ENCODE measurements at places on chromosomes 2 and 18.

DNA sequence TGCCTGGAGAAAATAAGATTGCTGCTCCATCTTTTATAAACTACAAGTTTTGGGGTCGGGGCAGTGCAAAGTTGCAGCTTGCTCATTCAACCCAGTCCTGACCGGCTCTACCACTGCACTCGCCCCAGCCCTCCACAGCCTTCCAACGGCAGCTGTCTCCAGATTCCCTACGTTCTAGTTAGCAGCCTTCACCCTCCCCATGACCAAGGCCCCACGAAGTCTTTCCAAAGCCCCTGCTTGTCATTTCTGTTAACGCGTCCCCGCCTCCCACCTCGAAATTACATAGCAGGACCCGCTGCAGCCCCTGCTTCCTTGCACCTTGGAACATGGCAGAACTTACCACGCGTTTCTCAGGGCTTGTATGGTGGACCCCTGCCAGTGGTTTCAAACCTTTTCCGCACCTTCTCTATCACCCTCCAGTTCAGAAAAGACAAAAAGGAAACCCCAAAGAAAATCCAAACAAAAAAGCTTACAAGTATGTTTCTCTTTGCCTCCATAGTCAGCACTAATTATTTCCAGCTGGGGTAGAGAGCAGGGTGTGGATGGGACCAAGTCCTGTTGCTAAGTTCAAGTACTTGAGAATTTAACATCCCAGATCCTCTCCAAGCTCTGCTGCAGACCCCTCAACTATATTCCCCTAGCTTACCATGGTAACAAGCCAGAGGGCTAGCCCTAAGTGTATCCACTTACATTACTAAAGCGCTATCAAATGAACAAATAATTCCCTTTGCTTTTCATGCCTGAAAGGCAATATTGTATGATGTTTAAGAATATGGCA is 161.5 kb downstream of the TGIF1 start:
- H3K4me1 ChIP-seq = peaks cover 4% of the 10 kb centered on the region
- no peak for DNase-seq
- no peak overlapping the region for H3K4me3 ChIP-seq
- H3K27ac ChIP-seq = no peak overlapping the region

DNA sequence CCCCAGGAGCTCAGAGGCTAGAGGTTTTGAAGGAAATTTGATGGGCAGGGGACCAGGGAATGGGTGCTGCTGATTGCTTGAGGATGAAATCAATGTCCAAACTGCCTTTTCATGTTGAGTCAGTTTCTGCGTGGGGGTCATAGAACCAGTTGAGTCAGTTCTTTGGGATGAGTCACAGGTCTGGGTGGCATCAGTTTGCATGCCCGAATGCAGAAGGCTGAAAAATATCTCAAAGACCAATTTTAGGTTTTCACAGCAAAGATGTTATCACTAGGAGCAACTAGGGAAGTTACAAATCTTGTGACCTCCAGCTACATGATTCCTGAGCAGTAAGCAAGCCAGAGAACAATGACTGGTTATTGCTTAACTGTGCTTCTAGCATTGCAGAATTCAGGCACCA is 1135.1 kb upstream of the CRIM1 start:
- H3K4me1 ChIP-seq = no peaks in the 10 kb centered on the region
- H3K4me3 ChIP-seq = no peak overlapping the region
- no peaks in the 10 kb centered on the region for H3K27me3 ChIP-seq

DNA sequence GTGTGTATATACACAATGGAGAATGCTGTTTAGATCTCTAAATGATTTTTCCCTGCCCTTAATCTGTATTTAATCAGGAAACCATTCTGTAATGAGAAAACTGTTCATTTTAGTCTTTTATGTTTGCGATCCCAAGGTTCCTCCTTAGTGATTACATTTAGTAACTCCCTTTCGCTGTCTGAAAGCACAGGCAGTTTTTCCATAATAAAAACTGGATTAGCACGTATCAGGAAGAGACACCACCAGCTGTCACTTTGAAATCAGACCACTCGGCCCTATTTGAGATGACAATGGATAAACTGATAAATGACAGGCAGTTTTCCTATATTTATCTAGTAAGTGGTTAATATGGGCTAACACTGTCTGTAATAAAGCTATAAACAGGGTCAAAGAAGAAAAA is 370.9 kb downstream of the NR4A2 start:
- H3K36me3 ChIP-seq = no peaks in the 10 kb centered on the region
- no peaks in the 10 kb centered on the region for H3K27me3 ChIP-seq
- no peaks in the 10 kb centered on the region for H3K4me1 ChIP-seq
- H3K4me3 ChIP-seq = no peak overlapping the region

DNA sequence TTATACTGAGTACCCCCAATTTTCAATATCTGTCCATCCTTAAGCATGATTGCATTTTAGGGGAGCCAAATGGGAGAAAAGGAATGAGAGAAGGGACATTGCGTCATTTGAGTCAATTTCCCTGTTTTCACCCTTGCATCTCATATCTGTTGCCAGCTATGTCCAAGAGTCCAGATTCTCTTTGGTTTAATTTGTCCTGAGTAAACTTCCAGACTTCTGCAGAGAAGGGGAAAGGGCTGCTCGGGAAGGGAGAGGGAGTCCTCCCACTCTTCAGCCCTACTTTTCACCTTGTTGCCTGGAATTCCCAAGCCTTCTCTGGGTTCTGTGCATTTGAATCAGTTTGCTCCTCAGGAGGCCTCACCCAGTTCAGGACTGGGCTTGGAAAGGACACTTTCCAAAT is 16.5 kb downstream of the GREB1 start:
- no peaks in the 10 kb centered on the region for H3K27me3 ChIP-seq
- no peak overlapping the region for H3K4me3 ChIP-seq
- no peaks in the 10 kb centered on the region for H3K4me1 ChIP-seq
- no peak for DNase-seq

DNA sequence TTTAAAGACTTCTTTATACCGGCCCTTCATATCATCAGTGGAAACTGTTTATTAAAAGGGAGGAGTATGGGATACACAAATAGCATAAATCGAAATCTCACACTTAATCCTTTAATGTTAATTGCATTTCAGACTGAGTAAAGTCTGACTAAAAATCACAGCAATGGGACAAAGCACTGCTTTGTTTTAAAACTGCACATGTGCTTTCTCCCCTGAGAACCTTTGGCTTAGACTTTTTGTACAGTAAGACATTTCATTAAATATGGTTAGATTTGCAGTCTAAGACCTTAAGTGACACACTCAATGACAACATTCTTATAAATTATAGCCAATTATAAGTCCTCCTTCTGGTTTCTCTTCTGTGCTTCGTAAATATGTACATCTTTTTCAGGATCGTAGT is 12.5 kb downstream of the METTL21A start:
- no peaks in the 10 kb centered on the region for H3K4me1 ChIP-seq
- H3K27ac ChIP-seq = no peak overlapping the region
- no peak for DNase-seq
- H3K36me3 ChIP-seq = no peaks in the 10 kb centered on the region
- no peak overlapping the region for H3K4me3 ChIP-seq

GRCh38 chr2:21363364-21363763 is 239.6 kb downstream of the TDRD15 start:
- H3K27me3 ChIP-seq = no peaks in the 10 kb centered on the region
- DNase-seq = no peak
- H3K4me1 ChIP-seq = no peaks in the 10 kb centered on the region
- no peak overlapping the region for H3K4me3 ChIP-seq
- H3K36me3 ChIP-seq = no peaks in the 10 kb centered on the region

- DNase-seq = no peak
- H3K4me3 ChIP-seq = no peak overlapping the region
These were observed 186.4 kb upstream of the ST6GAL2 start for GRCh38 chr2:107072150-107072940.

GRCh38 chr2:219266886-219267285 is 12.3 kb upstream of the DNAJB2 start:
- H3K4me3 ChIP-seq = no peak overlapping the region
- no peak overlapping the region for H3K27ac ChIP-seq
- H3K4me1 ChIP-seq = peaks cover 6% of the 10 kb centered on the region
- no peaks in the 10 kb centered on the region for H3K27me3 ChIP-seq

- H3K27me3 ChIP-seq = no peaks in the 10 kb centered on the region
- H3K27ac ChIP-seq = no peak overlapping the region
- no peak for DNase-seq
- H3K36me3 ChIP-seq = no peaks in the 10 kb centered on the region
- H3K4me1 ChIP-seq = peaks cover under 1% of the 10 kb centered on the region
These were observed 402.9 kb downstream of the TNS1 start for GRCh38 chr2:217599906-217600305.

DNA sequence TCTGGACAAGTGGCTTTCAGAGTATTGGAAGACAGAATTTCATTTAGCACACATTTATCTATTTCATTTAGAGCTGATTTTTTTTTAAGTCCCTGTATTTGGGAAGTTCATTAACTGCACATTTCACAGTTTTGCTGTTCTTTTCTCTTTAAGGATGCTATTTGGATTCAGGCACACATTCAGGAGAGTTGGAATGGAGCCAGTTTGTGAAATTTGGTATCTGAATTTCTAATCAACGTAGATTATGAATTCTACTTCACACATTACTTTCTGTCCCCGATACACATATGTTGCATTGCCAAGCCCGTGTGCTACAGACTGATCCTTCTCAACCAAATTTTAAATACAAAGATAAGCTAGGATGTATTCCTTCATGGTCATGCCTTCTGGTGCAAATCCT is 503.9 kb downstream of the IRS1 start:
- no peaks in the 10 kb centered on the region for H3K27me3 ChIP-seq
- H3K36me3 ChIP-seq = no peaks in the 10 kb centered on the region
- H3K4me1 ChIP-seq = no peaks in the 10 kb centered on the region
- no peak overlapping the region for H3K27ac ChIP-seq
- H3K4me3 ChIP-seq = no peak overlapping the region
- DNase-seq = no peak

- no peak for DNase-seq
- H3K4me3 ChIP-seq = no peak overlapping the region
- H3K4me1 ChIP-seq = no peaks in the 10 kb centered on the region
- H3K27me3 ChIP-seq = no peaks in the 10 kb centered on the region
- no peak overlapping the region for H3K27ac ChIP-seq
These were observed 84.0 kb downstream of the MSH2 start for GRCh38 chr2:47486841-47487497.

- H3K4me1 ChIP-seq = no peaks in the 10 kb centered on the region
- DNase-seq = no peak
- H3K36me3 ChIP-seq = no peaks in the 10 kb centered on the region
- H3K27me3 ChIP-seq = no peaks in the 10 kb centered on the region
- H3K4me3 ChIP-seq = no peak overlapping the region
These were observed 85.9 kb downstream of the FANCL start for GRCh38 chr2:58155160-58155778.

- H3K4me1 ChIP-seq = no peaks in the 10 kb centered on the region
- H3K27me3 ChIP-seq = no peaks in the 10 kb centered on the region
- H3K4me3 ChIP-seq = no peak overlapping the region
- DNase-seq = no peak
These were observed 212.7 kb downstream of the KCNE4 start for GRCh38 chr2:223264541-223265193.

DNA sequence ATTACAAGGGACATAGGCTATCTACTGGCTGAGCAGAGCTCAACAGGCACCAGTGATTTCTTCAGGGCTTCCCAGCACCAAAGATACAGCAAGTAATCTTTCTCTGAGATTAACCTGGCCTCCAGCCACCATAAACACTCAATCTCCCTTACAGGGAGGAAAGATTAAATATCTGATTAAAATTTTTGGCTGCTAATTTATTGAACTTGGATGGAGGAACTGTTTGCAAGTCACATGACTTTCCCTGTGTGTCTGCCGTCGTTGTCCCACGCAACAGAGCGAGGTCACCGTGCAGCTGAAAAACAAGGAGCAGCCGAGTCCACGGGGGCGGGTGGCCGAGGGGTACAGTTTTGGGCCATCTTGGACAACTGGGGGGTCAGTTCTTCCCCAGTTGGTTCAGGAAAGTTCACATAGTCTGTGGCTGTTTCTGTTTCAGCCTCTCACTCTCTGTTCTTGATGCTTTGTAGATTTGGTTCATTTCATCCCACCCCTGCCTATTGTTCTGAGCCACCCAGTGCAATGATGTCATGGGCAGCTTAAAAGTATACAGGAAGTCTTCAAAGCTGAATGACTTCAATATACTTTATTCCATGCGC is 186.8 kb upstream of the CTAGE1 start:
- peak; percentile 79 for DNase-seq
- no peaks in the 10 kb centered on the region for H3K27me3 ChIP-seq
- H3K4me1 ChIP-seq = peaks cover 3% of the 10 kb centered on the region
- H3K4me3 ChIP-seq = no peak overlapping the region
- peak overlapping the region; percentile 27 for H3K27ac ChIP-seq
- H3K36me3 ChIP-seq = no peaks in the 10 kb centered on the region

- peaks cover 10% of the 10 kb centered on the region for H3K4me1 ChIP-seq
- no peak overlapping the region for H3K4me3 ChIP-seq
- H3K27me3 ChIP-seq = no peaks in the 10 kb centered on the region
- H3K27ac ChIP-seq = no peak overlapping the region
These were observed 20.0 kb upstream of the TMBIM1 start for GRCh38 chr2:218312267-218312756.

DNA sequence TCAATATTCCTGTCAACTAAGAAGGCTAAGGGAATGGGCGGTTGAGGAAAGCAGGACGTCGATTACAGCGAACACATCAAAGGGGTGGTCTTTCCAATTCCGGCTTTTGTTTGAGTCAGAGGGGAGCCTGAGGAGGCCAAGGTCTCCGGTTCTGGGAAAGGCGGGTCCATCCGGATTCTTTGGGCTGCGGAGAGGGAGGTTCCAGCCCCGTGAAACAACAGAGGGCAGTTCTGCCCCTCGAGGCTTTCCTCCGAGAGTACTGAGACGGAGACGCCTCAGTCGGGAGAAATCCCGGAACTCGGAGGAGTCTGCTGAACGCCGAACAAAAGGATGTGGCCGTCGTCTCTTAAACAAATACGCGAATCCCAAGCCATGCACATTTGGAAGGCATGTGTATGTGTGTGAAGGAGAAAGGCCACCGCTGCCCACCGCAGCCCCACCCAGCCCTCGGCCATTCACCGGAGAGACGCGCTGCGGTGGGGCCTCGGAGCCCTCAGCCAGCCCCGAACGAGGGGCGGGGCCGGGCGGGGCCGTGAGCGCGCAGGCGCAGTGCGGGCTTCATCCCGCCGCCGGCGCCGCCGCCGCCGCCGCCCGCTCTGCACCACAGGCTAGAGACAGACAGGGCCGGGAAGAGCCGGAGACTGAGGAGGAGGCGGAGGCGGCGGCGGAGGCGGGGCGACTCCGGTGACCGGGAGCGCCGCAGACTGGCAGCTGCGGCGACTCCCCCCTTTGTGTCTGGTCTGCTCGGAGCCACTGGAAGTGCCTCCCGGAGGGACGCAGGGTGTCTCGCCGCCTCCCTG is at the start of gene BMPR2:
BMPR2 (plus strand) TSS at position 719 of the 800 bp plus-strand sequence. CDS start 1,148 bp downstream, outside the sequence.
- no peaks in the 10 kb centered on the region for H3K27me3 ChIP-seq
- H3K4me3 ChIP-seq = peak within 1 kb of the TSS; percentile 94
- H3K27ac ChIP-seq = peak within 1 kb of the TSS; percentile 96
- H3K4me1 ChIP-seq = peaks cover 39% of the 10 kb centered on the region

GRCh38 chr2:232488721-232489300 is 1.2 kb upstream of the ECEL1 start:
- H3K36me3 ChIP-seq = no peaks in the 10 kb centered on the region
- H3K27me3 ChIP-seq = peaks cover 54% of the 10 kb centered on the region
- H3K27ac ChIP-seq = no peak overlapping the region
- DNase-seq = no peak

- no peak overlapping the region for H3K27ac ChIP-seq
- DNase-seq = no peak
- H3K36me3 ChIP-seq = no peaks in the 10 kb centered on the region
- H3K4me3 ChIP-seq = no peak overlapping the region
- peaks cover 2% of the 10 kb centered on the region for H3K27me3 ChIP-seq
- H3K4me1 ChIP-seq = no peaks in the 10 kb centered on the region
These were observed 15.4 kb upstream of the XDH start for GRCh38 chr2:31429759-31430438.

Data from heart right ventricle (tissue), 16 donors.